ENCODE measurements at places on chromosomes 11 and 22.

- no peak for DNase-seq
Observed at GRCh38 chr11:102603576-102603975, 21.6 kb downstream of the MMP20 start.

- DNase-seq, result no peak
Observed at GRCh38 chr11:6724013-6724412, 40.9 kb upstream of the MRPL17 start.

DNA sequence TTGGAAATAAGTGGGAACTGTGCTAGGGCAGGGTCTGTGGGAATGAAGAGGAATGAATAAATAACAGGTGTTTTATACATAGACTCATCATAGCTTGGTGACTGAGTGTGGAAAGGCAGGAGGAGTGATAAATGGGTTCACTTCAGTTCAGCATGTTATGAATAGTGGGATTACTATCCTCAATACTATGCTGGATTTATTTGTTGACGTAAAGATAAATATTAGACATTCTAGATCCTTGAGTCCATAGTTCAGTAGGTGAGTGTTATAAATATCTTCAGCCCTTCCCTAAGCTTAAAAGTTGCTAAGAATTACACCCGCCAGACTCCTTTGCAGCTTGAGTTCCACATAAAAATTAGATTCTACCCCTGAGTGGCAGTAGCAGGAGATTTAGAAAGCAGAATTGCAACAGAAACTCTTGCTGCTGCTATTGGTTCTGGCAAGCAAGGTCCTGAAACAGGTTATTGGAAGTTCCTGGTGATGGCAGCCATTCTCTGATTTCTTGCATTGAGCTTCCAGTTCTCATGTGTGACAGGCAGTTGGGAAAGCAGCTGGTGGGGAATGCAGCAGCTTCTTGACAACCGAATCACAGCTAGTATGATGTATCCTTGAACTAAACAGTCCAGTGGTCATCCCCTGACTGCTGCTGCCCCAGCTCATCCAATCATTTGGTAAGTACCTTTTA is 1558.9 kb downstream of the FAM181B start:
- DNase-seq, result no peak

DNA sequence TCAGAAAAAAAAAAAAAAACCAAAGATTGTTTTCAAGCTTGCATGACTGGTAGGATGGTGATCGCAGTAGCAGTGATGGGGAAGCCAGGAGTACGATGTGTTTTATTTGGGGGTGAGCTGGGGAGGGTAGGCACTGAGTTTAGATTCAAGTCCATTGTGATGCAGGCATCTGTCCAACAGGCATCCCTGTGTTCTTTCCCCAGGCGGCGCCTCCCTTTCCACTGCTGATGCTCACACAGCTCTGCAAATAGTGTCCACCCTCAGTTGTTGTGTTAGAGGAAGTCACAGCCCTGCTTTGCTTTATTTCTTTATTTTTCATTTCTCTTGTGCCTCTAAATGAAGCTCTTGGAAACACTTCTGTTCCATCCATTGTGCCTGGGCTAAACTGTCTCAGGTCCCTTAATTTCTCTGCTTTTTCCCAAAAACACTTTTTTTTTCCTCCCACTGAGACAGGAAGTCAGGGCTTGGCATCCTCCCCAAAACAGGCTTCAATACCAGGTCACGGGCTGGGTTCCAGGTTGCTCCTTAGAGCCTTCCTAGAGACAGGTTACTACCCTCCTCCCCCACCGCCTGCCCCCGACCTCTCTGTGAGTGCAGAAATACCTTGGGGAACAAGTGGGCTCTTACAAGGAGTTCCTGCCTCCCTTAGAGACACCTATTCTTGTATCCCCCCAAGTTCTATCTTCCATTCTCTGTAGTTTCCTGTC is 38.6 kb upstream of the HSPA8 start:
- DNase-seq, result no peak
